ENCODE measurements at places on chromosomes 2 and 18.

DNA sequence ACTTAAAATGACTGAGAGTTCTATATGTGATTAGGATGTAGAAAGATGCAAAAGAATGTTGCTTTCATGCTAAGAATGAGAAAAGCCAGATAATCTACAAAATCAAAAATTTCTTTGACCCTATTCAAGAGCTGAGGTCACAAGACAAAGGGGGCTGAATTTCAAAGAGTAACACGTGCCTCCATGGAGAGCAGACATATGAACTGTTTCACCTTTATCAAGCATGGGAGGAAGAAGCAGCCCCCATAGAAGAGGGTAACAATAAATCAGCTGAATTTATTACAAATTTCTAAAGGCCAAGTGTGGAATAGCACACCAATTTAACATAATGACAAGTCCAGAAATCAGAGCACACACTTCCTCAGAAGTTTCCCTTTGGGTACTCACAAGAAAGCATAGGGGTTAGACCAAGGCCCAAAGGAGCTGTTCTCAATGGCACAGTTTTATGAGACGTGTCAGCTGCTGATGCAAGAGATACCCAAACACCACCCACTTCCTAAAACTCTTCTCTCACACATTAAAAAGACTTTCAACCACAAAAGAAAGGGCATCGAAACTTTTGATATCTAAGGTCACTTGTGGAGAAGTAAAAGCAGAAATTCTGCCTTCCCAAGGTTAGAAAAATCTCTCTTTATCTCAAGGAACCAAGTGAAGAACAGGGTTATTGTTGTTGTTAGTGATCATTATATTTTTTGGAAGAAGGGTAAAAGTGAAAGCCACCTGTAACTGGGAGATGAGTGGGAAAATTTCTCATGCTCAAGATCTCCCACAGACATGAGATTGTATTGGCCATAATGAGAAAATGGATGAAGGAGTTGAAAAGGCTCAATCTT, 950.1 kb downstream of the TRIB2 start:
- DNase-seq = no peak

DNA sequence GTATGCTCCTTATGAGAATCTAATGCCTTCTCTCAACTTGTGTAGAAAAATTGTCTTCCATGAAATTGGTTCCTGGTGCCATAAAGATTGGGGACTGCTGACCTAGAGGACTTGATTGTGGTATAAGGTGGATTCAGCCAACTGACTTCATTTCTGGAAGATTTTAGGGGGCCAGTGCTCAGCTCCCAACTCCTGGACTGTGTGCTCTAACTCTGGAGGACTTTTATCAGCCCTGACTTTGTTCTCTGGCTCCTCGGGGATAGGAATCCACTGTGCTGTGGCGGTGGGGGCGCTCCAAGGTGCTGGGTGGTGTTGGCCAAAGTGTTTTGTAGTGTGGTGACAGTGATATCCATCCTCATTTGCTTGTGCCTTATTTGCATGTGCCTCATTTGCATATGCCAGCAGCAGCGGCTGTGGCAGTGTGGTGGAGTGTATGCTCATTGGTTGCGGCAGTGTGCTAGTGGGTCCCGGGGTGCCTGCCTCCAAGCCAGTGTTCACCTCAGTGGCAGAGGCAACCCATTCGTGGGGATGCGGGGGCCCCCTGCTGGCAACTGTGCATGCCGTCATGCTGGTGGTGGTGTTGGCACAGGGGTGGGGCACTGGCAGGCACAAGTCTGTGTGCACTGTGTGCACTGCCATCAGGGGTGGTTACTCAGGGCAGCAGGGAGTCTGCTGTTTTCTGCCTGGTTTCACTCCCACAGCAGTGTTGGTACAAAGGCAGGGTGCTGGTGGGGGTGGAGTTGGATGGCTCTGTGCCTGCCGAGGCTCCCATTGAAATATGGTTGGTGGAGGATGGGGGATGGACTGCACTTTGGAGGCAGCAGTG, 19.6 kb downstream of the EHBP1 start:
- DNase-seq = peak; percentile 23

- DNase-seq = no peak
These were observed 608.1 kb upstream of the REG3G start for GRCh38 chr2:78417355-78417754.

DNA sequence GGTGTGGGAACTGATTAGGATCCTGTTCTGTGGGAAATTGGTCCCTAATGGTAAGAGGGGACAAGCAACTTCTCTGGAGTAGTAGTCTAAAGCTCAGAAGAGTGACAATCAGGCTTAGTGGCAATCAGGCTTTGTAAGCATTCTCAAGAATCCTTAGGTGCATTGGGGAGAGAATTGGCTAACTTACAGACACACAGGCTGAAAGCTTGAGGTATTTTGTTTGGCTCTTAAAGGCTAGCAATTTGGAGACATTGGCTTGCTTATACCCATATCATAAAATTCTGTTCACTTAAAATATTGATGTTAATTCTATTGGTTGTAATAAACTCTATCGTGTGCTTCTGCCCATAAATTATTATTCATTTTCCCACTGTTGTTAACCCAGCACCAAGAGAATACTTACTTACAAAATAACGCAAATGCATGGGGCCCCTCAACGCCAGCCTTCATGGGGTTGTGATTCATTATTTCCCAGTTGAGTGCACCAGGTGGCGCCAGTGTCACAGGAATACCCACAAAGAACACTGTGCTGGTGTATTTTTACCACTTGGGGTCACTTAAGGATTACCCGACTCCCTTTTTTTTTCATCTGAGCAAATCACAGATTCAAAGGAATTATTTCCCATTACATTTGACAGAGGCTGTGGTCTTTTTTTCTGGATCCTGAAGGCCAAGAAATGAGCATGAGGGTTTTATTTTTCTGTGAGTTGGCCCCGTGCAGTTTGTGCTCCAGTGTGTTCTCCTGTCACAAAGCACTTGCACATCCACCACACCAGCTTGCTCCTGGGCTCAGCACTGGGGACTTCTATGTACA, 45.5 kb downstream of the DDX1 start:
- peak; percentile 86 for DNase-seq

- no peak for DNase-seq
These were observed 178.4 kb downstream of the MTX2 start for GRCh38 chr2:176447616-176448015.

DNA sequence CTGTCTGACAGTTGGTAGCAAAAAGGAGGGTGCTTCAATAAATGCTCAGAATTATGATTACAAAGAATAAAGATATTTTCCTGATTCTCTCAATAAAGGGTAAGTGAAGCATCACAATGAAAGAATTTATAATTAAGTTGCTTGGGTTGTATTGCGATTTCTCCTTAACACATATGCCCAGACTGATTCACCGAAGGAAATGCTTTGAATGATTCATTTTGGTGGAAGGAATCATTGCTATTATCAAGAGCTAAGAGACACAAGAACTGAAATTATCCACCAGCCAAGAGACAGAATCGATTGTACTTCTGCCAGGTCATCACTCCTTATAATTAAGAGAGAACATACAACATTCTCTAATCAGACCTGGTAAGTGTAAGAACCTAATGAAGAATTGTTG, 301.4 kb downstream of the NR4A2 start:
- no peak for DNase-seq

DNA sequence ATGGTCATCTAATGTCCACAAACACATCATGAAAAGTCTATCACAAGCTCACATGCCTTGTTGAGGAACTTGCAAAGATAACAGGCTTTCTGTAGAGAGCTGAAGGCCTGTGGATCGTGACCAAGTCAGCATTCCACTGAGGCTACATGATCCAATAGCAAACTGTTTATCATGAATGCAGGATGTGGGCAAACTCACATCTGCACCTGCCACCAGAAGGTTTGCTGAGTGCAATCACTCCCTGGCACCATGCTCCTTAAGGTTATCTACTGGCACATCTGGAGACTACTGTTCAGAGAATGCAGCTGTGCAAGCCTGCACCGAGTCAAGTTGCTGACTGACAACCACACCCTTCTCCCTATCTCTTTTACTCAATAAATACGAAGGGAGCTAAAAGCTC, 67.3 kb upstream of the ACAA2 start:
- DNase-seq = no peak

- DNase-seq = no peak
These were observed 71.0 kb upstream of the THUMPD2 start for GRCh38 chr2:39849982-39850526.
